Type B pancreatic cell (in vitro differentiated cells): ENCODE measurements at places on chromosomes 4 and X.

DNA sequence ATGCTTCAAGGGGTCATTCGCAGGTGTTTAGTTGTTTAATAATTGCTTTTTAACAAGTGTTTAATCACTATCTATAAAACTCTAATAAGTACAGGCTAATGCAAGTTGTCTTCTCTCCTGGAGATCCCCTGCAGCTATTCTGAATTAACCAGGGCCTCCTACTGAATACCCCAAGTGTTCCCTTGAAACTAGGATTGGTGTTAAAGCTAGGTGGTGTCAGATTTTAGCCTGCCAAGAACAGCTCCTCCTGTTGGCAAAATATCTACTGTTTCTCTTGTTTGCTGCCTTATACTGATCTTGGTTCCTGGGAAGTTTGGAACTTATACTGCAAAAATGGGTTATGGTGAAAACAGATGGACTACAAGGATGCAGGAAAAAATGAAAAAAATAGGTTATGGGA is 26.1 kb upstream of the TMEM154 start:
- no peak for DNase-seq

- DNase-seq: no peak
Observed at GRCh38 chrX:126170720-126171119, 4.6 kb upstream of the DCAF12L2 start.

DNA sequence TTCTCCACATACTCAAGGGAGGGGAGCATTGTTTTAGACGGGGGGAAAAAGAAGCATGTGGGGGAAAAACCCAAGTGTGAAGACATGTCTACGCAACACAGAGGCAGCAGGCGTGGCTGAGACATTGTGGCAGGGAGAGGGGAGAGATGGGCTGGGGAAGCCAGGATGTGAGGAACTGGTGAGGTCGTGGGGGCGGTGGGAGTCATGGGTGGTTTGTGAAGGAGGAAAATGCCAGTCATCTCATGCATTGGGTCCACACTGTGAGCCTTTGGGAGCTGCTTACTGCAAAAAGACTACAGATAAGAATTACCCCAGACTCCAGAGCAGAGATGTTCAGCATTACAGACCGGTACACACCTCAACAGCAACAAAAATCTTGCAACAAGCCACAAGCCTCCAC is 2.1 kb downstream of the JAKMIP1 start:
- DNase-seq: no peak

DNA sequence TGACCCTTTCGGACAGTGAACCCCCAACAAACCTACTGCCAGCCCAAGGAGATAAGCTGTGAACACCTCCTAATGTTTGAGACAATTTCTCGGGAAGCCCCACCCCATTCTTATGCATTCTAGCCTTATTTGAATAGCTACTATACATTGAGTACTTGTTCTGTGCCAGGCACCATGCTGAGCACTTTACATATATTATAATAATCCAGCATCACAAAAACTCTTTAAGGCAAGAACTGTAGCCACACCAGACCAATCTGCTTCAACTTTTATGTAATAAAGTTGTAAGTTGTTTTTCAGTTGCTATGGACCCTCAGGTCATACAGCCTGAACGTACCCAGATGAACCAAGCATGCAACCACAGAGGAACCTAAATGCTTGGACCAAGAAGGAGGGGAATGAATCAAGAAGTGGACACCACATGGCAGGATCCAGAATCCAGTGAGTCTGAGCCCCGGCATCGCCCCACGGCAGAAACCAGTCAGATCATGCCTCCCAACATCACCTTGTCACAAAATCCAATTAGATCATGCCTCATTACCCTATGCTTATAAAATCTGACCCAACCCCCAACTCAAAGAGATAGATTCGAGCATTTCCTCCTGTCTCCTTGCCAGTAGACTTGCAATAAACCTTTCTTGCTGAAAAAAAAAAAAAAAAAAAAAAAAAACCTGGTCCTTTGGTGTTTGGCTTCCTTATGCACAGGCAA is 225.0 kb downstream of the QDPR start:
- DNase-seq: no peak

GRCh38 chr4:111662496-111662895 is 482.8 kb upstream of the FAM241A start:
- DNase-seq: no peak

DNA sequence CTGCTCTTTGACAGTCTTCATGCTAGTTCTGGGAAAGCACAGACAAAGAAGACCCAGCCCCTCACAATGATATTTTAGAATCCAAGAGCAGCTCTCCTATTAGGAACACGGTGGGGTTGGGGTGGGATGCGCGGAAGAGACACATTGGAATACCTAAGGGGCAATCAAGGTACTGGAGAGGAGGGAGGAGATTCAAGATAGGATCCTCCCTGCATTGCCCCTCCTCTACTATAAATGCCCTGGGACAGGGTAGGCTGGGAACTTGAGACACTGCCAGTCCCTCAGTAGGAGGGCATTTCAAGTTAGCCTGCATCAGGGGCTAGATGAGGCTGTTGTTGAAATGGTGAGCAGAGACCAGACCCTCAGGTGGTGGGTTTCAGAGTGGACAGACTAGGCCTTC is 5.1 kb downstream of the MAGEB17 start:
- no peak for DNase-seq

- no peak for DNase-seq
Observed at GRCh38 chrX:149711545-149712236, at the start of gene MAGEA11. MAGEA11 (plus strand) TSS chrX:149712060; CDS start chrX:149713160, 1,100 bp downstream.

DNA sequence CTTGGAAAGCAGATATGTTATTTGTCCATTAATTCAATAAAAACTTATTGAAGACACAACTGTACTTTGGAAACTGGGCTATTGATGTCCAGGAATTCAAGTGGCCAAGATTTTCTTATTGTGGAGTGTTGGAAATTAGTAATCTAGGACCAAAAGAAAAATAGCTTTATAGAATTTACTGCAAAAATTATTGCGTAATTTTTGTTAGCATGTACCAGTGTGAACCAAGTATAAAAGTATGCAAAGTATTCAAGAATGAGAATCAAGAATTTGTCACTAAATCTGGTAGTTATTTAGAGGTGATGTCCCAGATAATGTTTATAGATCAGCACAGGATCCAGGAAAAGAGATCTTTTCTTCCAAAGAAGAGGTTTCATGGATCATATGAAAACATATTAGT is 468.9 kb upstream of the CTSO start:
- no peak for DNase-seq

- DNase-seq: no peak
Observed at GRCh38 chr4:65566473-65566872, 103.8 kb downstream of the EPHA5 start.
